ENCODE measurements at places on chromosomes 5 and 9.

GRCh38 chr5:95620870-95621838 is 1.3 kb downstream of the GPR150 start:
- peak; percentile 47 for DNase-seq

DNA sequence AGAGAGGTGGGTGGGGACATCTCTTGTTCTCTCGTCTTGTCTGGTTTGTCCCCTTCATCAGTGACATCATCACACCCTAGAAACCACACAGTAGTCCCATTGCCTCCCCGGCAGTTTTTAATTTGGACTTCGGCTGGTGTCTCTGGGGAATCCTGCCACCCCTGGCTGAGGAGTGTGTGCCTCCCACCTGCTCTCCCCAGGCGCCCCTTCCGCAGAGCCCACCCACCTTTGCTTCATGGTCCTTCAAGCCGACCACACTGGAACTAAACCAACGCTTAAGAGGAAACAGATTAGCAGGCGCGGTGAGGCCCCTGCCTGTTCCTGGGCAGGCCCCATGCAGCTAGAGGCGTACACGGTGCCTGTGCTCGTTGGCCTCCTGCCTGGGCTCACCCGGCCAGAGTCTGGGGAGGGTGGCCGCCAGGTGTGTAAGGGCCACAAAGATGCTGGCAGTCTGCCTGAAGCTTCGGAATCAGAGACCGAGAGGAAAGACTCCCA is 107.6 kb upstream of the SPRY4 start:
- no peak for DNase-seq

DNA sequence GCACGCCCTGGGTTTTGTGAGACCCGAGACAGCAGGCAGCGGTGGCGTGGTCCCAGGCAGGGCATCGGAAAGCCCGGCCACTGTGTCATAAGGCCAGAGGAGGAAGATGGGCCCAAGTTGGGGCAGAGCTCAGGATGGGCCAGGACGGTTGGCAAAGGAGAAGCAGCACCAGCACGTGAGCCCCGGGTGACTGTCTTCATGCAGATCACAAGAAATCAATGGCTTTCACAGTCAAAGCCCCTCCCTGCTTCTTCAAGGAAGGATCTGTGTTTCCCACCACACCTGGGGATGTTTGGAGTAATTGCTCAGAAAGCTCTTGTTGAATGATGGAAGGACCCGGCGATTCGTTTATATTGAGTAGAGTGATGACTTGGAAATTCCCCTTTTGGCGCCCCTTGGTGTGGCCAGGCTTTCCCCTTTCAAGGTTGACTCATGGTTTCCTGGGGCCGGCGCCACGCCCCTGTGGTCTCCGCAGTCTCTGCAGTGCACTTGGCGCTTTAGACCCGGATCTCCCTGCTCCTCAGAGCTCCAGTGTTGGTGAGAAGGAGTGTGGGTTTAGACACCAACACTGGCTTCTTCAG is 52.1 kb downstream of the IL31RA start:
- DNase-seq = no peak

GRCh38 chr9:35603506-35603985 is 1.5 kb upstream of the TESK1 start:
- DNase-seq = peak; percentile 76

GRCh38 chr5:160903551-160903950 is 51.5 kb upstream of the ATP10B start:
- DNase-seq = no peak

GRCh38 chr5:149195337-149195887 is 54.1 kb downstream of the ABLIM3 start:
- DNase-seq = no peak

DNA sequence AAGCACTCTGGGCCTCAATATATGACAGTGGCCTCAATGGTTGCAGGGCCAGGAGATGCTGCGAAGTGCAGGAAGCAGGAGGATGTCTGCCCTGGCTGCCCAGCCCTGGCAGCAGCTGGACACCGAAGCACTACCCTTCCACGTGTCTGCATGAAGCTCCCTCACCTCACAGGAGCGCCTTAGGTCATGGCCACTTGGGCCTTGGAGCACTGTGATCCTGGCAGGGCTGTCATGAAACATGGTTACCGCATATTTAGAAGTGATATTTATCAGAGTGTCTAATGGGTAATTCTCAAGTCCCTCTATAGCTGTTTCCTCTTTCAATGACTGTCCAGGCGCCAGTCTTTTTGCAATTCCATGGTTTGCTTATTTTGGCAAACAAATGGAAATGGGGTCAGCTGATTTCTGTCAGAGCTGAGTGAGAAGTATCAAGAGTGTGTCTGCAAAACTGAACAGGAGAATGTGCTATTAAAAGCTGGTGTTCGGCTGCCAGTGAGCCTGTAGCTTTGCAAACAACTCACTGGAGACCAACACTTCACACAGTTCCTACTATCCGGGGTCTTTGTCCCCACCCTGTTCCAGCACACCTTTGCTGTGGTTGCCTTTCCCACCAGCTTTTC is 285.9 kb downstream of the KIF4B start:
- no peak for DNase-seq

DNA sequence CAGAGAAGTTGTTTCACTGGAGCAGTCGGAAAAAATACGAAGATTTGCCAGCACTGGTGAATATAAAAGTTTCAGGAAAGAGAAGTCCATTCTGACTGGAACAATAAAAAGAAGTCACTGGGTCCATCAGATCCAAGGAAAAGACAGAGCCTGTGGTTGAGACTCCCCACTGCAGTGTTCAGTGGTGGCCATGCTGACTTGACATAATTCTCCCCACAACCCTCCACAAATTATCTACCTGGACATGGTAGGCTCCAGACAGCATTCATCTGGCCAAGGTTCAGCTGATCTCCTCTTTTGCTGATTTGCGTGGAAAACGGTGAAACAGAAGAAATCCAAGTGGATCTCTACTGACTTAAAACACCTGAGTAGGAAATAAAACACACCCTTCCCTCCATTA is 8.0 kb downstream of the THBS4 start:
- no peak for DNase-seq

DNA sequence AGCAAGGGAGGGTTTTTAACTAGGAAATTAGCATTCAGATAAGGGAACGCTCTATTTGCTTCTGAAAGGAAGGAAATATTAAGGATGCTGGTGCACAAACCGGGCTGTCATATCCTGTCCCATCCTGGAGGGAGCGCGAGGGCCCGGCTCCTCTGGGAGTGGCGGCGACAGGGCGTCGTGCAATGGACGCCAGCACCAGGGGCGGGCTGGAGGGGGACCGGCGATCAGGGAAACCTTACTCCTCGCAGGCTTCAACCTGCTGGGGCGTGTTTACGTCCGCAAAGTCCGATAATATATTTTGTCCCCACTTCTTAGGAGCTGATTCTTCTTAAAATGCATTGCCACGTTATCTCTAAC is 197.1 kb upstream of the TBCA start:
- DNase-seq = no peak

DNA sequence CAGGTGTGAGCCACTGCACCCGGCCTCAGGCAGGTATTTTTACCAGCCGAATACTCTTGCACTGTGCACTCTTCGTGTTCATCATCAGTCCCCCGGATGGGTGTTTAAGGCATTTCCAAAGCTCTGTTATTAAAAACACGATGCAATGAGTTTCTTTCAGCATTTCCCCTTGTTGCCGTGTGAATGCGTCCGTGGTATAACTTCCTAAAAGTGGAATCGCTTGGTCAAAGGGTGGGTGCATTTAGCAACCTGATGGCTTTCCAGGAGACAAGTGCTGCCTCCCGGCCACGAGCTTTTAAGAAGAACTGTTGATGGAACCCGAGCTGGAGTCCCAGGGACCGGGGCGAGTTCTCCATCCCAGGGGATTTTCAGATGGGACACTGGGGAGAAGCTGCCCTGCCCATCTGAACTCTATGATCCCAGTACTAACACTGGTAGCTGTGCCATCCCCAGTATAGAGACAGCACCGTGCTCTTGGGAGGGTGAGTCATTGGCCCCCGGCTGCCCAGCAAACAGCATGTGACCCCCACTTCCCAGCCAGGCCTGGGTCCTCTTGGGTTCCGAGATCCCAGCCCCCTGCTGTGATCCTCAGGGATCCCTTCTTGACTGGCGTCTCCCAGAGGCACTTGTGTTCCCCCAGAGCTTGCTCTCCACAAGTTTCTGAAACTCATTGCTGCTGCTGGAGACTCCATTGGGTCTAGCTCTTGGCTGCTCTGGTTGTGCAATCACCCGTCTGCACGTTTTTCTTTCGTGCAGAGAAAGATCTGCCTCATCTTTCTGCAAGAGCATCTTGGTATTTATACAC is 169.5 kb upstream of the IER5L start:
- DNase-seq = peak; percentile 34

- no peak for DNase-seq
These were observed 61.8 kb downstream of the SMIM15 start for GRCh38 chr5:61100437-61100836.

- no peak for DNase-seq
These were observed 31.2 kb upstream of the AFAP1L1 start for GRCh38 chr5:149240354-149240998.

DNA sequence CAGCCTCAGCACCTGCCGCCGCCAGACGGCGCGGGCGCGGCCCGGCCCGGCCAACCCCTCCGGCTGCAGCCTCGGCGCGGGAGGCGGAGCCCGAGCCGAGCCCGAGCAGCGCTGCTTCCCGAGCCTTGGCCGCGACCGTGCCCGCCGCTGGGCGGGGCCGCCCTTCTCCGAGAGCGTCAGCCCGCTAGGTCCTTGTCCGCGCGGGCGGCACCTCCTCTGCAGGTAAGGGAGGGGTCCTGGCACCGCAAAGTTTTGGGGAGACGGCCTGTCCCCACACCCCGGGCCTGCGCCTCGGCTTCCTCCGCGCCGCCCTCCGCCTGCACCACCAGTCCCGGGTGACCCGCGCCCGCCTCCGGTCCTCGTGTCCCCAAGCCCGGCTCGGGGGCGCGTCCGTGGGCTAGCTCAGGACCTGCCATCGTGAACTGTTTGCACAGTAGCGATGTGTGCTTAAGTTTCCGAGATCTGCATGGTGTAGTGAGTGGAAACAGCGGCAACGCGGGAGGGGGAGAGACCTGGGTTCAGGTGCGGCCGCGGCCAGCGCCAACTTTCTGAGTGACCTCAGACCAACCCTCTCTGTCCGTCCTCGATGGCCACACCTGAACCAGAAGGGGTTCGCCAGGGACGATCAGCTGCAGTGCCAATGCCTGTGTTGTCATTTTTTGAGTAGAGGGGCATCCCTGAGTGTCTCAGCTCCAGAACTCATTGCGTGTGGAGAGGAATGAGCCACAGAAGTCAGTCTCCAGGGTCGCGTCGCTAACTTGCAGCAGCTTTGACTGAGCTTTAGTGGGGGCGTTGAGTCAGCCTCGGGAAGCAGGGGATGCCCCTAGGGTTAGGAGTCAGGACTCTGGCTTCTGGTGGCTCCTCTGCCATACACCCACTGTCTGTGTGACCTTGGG is at the start of gene FRMPD1:
Gene FRMPD1 (plus strand): TSS at position 82 of the 896 bp plus-strand sequence. CDS start 41,688 bp downstream, outside the sequence.
- peak; percentile 44 for DNase-seq

GRCh38 chr9:93648181-93648580 is 71.8 kb downstream of the PHF2 start:
- DNase-seq = no peak

DNA sequence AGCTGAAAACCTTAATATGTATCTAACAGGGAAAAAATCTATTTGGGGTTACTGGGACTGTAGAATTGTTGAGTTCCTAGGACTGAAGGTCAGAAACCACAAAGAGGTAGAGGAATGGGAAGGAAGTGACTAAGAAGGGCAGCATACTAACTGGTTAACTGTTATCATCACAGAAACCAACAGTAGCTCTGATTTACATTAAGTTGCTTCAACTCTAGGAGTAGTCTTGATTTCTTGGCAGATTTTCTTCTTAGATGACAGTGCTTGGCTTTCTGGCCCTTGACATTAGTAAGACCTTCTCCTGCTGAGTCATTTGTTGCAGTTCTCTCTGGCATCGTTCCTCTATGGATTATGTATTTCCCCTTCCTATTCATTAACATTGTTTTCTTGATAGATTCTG is 116.1 kb upstream of the RASA1 start:
- DNase-seq = peak; percentile 94

DNA sequence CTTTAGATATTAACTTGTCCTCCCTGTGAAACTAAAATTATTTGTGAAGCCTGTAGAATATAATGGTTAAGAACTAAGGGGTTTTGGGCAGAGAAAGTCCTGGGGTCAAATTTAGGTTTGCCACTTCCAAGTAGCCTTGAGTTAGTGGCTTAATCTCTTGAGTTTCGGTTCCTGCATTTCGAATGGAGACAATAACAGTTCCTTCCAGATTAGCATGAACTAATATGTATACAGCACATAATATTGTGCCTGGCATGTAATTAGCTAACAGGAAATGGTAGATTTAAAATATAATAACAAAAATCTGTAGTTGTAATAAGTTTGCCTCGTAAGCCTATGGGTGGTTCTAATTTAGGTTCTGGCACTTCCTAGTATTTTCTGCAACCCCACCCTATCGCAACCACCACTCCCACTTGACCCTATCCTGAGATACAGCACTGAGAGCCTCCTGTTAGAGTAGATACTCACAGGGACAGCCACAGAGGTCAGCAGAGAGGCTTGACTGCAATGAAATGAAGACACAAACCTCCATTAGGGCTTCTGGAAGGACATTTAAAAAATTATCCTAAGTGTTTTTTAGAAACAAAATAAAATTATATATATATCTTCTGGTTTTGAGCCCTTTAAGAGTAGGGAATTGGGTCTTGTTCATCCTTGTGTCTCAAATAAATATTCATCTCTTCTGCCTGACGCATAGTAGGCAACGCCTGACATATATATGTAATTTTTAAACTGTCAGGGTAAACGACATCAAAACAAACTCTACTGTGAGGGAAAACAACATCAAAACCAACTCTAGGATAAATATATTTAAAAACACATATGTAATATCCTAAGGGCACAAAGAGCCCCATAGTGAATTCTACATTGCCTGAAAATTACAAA is 8.5 kb downstream of the SPINK9 start:
- DNase-seq = no peak

DNA sequence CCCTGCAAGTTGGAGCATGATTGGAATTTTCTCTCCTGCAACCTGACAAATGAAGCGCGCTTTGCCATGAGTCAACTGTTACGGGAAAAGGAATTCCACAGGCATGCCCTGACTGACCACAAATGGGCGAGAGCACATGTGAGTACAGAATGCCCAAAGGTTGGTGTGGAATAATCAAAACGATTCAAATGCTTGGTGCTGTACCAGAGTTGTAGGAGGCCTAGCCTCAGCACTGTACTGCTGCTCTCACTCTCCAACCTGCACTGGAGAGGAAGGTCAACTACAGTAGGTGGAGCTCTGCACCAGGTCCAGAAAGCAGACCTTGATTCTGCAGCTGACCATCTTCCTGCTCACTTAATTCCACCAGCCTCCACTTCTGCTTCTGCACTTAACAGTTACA is 406.9 kb upstream of the ACTBL2 start:
- DNase-seq = peak; percentile 95

DNA sequence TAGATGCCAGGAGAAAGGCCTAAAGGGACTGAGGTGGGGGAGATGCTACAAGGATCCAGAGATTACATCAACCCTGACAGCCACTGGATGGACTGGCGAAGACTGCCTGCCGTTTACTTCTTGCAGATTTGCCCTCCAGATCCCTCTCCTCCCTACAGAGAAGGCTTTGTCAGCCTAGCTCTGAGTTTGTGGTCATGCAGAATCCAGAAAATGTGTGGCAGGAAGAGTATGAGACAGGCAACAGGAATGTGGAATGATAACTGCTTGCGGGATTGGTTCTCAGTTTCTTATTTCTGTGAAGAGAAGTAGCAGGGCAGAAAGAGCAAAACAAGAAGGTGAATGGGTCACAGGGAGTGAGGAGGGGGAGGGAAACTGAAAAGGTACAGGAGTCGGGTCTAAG is 129.6 kb downstream of the TLE1 start:
- peak; percentile 96 for DNase-seq

Measured in EL (cell line).